Left colon (tissue), 2 donors: ENCODE measurements at places on chromosomes 5 and 9. TPM values are rescaled to one million over a fixed set of nuclear protein-coding genes. Genes with fewer than 3 reads are reported as not detected.
A peak's percentile ranks its signal among the peaks of the same experiment; 100 is the strongest.

GRCh38 chr5:132823481-132824050, 6.9 kb downstream of the SHROOM1 start:
- no peak for DNase-seq

DNA sequence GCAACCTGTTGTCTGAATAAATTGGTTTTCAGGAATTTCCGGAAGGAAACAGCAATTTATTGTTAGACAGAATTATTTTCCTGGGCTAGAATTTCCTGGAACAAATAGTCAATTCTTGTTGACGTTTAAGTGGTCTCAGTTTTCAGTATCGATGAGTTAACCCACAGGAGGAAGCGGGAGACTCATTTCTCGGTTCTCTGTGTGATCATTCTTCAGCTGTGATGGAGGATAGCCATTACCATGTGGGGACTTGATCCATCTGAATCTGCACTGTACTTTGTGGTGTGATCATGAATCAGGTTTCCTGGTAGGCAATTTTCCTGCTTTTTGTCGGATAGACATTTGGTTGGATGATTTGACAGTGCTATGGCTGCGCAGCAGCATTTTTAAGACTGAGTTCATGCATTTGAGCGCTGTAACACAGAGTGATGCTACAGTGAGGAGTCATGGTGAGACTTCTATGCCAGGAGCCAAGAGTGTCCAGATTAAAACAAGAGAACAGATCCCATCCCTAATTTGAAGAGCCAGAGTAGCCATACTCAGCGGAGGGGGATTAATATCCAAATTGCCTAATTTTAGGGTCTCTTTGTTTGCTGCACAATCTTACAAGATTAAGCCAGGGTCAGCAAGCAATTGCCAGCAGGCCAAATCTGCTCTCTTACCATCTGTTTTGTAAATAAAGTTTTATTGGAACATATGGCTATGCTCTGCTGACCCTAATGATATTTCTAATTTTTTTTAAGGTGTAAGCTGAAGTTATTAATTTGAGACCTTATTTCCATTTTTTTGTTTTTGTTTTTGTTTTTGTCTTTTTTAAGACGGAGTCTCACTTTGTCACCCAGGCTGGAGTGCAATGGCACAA, 355.9 kb downstream of the RAB3C start:
- no peak for DNase-seq

GRCh38 chr5:32443145-32443540, 1.4 kb downstream of the ZFR start:
- no peak for DNase-seq

DNA sequence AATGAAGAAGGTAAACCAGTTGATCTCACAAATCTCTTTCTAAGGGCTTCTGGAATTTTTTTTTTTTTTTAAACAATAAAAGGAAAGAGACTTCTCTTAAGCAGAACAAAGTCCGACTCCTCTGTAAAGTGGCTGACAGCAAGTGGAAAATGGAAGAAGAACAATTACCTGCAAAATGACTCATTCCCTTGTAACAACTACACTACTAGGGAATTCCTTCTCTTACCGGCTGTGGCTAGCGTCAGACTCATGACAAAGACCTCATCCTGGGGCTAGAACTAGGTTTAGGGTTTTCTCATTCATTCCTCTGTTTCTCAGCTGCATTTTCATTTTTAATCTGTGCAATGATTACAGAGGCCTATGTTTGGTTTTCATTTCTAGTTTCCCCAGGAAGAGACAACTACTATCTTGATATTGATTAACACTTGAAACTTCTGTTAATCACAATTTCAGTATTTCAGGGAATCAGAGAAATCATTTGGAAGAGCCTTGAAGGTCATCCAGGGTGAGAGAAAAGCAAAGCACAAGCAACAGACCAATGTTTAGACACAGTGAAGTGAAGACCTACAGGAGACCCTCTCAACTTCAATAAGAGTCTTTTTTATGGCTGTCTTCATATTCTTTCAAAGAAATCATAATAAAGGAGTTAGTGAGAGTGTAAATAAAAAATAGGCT, 437.9 kb downstream of the RAB3C start:
- no peak for DNase-seq

GRCh38 chr5:33319841-33320240, 120.9 kb upstream of the TARS1 start:
- no peak for DNase-seq

Gene PDGFRB
- total RNA-seq: 14.2 TPM

DNA sequence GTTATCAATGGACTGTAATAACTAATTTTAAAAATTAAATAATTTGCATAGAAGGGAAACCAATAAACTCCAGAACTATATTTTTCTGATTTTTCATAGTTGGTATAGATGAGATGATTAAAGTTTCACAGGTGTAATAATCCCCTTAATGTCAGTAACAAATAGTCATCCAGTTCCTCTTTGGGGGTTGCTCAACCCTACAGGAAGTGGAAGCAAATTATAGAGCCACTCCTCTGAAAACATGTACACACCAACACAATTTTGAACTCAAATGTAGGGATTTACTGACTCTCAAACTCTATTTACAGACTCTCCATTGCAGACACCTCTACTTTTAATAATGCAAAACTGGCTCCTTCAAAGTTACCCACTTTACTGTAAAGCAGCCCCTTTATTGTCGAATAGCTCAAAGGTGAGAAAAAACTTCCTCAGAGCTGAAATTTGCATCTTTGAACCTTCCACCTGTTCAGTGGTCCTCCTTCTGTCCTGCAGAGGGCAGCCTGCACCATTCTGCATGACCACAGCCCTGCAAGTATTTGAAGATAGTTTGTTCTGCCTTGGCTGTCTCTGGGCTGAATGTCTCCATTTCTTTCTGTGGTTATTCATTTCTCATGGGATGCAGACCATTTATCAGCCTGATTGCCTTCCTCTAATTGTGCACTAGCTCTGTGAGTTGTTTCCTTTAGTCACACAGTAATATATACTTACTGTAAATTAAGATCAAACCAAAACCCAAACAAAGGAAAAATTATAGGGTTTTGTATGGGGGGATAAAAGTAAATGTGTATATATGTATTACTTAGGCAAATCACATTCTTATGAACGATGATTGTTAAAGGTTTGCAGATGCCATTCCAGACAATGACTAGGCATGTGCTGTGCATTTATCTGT, 383.2 kb upstream of the SGCD start:
- peak; percentile 32 for DNase-seq

Gene HMMR
- 7.4 TPM for total RNA-seq

DNA sequence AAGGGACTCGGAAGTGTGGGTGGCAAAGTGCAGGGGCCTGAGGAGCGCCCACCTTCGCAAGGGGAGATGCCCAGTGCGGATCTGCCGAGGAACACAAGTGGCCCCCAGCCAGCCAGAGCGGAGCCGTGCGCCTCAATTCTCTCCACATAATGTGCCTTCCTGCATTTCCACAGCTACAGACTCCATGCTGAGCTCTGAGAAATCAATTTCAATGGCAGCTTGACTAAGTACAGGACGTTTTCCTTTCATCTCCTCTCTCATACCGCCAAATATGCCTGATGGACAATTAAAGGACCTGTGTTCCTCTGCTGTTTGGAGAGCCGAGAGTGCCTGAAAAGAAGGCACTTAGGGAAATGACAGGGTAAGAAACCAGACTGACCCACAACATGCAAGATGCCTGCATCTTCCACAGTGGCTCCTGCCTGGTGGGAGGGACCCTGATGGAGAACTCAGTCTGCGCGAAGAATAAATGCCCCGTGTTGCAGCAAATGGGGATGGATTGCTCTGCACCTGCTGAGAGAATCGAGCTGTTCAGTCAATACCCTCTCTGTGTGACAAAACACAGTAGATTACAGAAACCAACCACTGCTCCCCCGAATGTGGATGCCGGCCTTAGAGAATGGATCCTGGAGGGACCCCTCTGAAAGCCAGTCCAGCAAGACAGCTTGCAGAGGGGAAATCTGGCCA, 38.6 kb upstream of the OLFM1 start:
- no peak for DNase-seq

GRCh38 chr5:20486826-20487225, 498.8 kb upstream of the CDH18 start:
- no peak for DNase-seq
